HS-27A (cell line): ENCODE measurements at places on chromosomes 4 and X.

DNA sequence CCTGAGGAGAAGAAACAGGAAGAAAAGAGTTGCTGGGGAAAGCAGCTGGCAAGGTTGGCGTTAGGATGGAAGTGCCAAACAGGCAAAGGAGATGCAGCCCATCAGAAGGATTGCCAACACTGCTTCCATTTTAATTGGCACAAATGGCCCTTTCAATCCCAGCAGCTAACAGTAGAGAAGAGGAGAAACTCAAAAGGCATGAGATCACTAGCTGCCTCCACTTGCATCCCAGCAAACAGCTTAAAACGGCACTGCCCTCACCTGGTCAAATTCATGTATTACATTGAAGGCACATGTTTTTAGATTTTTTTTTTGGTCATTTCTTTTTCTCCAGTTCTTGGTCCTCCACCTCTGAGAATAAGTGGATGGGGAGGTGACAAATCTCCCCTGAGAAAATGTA, 14.9 kb upstream of the LOC101059915 start:
- no peak for DNase-seq

GRCh38 chr4:114378305-114378903, 220.2 kb upstream of the UGT8 start:
- DNase-seq = no peak

DNA sequence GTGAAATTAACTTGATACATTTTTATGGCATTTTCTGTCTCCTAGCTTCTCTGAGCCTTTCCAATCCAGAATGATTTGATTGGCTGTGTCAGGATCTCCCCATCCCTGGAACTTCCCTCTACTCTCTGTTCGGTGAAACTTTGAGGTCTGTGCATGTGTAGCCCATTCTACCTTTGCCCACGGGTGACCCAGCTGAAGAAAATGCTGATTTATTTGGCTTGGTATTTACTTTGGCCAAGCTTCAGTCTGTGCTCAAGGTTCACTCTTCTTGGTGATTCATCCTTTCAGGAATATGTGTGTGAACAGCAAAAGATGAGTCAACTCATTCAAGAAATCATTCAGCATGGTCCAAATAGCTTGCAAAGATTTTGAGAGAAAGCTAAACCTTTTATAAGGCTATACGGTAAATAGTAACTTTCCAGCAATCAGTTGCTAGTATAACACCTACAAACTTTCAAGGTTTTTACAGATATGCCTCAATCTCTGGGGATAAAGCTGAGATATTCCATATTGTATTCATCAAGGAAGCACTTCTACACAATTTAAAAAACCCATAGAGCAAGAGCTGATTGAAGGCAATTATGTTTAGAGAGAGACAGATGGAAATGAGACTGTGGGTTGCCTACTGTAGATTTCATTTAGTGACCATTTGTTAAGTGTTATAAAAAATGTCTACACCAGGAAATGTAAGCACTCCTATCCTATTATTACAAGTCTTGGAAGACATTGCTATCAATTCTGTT, 233.9 kb upstream of the CXXC4 start:
- DNase-seq = peak; percentile 3

GRCh38 chr4:159206427-159206871, 103.6 kb downstream of the RAPGEF2 start:
- no peak for DNase-seq

DNA sequence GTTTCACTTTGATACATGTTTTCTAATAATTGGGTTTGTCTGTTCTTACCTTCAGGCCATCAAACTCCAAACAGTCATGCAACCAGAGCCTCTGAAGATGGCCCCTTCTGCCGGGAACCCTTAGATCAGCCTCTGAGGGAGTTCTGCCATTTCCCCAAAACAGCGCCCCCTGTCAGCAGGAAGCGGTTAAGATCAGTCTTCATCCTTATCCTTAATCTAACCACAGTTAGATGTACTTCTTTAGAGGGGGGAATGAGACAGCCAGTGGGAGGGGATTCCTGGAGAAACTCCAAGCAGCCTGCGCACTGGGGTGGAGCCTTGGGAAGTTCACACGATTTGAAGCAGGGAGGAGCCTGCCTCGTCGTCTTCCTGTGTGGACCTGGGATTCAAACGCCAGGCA, 185.4 kb downstream of the INPP4B start:
- DNase-seq = no peak

- no peak for DNase-seq
These were observed 34.6 kb downstream of the RASGEF1B start for GRCh38 chr4:81436941-81437574.
